ENCODE measurements at places on chromosomes 4 and X.

DNA sequence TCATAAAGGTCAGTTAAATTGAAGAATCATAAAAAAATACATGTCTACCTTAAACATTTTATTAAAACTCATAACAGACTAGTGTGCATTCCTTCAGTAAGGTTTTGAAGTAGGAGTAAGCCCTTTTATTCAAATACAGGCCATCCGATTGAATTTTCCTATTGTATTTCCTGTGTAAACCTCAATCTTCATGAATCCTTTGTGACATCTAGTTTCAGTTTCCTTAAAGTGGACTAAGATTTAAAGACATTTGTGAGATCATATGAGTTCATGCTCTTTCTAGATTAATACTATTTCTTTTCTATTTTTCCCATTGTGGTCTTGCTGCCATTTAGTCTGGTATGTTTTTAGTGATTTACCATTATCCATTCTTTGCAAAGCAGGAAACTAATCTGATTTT lies 644.7 kb upstream of the BOD1L1 start:
- no peak for DNase-seq

- DNase-seq, result no peak
These were observed 5.8 kb upstream of the CXCL8 start for GRCh38 chr4:73734530-73735001.

GRCh38 chr4:2827071-2827873 lies 16.4 kb upstream of the ADD1 start:
- no peak for DNase-seq

DNA sequence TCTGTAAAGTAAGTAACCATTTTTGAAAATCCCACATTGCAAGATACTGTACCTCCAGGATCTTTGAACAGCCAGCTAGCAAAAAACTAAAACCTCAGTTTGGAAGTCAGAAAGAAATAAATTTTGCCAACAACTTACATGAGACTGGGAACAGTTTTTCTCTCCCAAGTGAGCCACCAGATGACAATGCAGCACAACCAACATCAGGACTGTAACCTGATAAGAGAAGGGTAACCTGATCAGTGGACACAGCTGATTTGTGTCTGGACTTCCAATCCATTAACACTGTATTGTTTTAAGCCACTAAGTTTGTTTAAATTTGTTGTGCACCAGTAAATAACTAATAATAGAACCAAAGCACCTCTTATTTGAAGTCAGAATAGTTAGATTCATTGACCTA lies 923.3 kb downstream of the FAT4 start:
- no peak for DNase-seq

GRCh38 chr4:186953599-186954260 lies 230.1 kb upstream of the FAT1 start:
- no peak for DNase-seq

DNA sequence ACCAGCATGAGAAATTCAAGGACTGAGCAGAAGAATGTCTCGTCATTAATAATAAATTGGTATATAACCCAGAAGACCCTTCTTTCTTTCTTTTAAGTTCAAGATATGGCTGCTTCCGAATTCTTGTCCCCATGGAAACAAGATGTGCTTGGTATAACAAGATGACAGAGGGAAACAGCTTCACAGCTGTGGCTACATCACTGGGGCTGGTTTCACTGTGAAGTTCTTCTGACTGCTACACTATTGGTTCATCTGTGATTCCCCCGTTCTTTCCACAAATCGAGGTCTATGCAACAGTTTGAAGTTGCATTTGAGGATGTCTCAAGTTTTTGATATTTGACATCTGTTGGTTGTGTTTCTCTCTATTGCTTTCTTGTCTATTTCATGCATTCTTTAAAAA lies 12.3 kb upstream of the DTHD1 start:
- DNase-seq, result no peak

- no peak for DNase-seq
These were observed 70.4 kb downstream of the BEX3 start for GRCh38 chrX:103446665-103447302.

GRCh38 chr4:88179261-88179660 lies 20.8 kb upstream of the ABCG2 start:
- no peak for DNase-seq

Data from NCI-H345 (cell line).